ENCODE measurements at places on chromosomes 12 and 14.

- DNase-seq = no peak
Measured at GRCh38 chr14:64801046-64801445, 78.7 kb downstream of the SPTB start.

DNA sequence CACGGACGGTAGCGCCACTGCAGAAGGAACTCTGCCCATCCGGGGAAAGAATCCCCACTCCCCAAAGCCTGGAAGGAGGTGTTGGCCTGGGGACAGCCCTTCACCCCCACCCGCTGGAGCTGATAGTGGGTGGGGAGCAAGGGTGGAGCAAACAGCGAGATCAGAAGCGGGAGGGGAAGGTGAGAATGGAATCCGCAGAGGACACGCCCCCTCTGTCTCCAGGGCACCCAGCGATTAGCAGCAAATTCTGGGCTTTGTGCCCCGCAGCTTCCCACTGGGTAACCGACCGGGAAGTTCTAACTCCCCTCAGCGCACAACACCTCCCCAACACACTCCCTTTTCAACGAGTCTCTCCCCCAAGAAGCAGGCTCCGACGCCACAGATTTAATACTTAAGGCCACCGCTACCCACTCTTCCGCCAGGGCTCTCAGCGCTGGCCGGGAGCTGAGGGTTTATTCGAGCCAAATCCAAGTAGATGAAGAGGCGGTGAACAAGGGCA is 1.4 kb downstream of the SLC25A29 start:
- no peak for DNase-seq

DNA sequence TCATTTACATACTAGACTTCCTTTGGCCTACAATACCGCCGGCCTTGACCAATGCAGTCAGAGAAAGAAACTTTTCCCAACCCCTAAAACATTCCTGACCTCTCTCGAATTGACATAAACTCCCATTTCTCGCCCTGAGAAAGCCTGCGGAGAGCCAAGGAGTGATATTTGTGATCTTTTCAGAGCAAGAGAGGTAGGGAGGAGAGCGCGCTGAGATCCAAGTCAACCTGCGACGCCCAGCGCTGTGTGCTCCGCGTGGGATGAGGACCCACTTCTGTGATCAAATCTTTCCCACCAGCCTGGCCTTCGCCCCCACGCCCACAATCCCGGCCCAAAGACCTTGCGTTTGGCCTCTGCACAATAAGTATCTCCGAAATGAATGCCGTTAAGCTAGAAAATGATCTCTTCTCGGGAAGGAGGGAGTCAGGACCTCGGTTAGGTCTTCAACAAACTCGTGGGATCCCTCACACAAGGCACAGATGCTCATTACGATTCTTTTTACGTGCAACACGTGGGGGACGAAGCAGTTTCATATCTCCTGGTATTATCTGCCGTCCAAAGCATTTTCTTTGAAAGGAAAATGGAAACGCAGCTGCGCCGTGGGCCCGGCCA is 6.3 kb upstream of the NPAS3 start:
- DNase-seq = no peak

DNA sequence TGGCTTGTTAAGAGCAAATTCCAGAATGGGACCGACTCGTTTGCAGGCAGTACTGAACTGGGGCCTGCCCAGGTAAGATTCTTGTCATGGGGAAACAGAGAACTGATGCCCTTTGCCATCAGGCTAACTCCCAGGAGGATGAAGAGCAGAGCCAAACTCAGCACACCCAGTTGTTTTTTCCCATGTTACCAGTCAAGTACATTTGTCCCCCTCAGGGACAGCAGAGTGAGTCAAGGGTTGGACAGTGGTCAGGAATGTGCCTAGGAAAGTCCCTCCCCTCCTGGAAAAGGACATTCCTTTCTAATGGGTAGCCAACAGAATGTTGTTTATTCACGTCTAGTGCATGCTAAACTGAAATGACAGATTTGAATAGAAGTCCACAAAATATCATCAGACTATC is 1.6 kb downstream of the ART4 start:
- no peak for DNase-seq

GRCh38 chr12:57154804-57155434 is 7.5 kb upstream of the LRP1-AS start:
- no peak for DNase-seq

- no peak for DNase-seq
Measured at GRCh38 chr12:102033991-102034745, 27.6 kb downstream of the WASHC3 start.

DNA sequence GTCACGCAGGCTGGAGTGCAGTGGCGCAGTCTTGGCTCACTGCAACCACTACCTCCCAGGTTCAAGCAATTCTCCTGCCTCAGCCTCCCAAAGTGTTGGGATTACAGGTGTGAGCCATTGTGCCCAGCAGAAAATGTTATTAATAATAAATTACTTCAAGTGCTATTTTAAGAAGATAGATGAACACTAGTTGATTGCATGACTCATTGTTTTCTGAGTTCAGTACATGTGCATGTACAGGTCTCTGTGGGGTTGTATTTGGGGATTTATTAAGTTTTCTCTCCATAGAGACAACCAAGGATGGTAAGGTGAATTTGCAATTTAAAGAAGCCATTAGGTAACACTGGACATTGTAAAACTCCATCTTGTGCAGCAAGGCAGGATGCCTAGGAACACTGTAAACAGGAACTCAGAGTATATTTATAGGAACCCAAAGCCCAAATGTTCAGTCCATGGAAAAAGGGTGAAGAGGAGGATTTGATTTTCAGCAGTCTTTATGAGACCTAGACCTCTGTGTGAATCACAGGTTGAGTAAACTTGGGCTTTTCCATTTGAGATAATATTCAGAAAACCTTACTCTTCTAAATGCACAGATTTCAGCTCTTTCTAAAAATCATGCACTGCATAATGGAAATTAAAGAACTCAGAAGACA is 49.3 kb upstream of the TMPO start:
- DNase-seq = no peak

DNA sequence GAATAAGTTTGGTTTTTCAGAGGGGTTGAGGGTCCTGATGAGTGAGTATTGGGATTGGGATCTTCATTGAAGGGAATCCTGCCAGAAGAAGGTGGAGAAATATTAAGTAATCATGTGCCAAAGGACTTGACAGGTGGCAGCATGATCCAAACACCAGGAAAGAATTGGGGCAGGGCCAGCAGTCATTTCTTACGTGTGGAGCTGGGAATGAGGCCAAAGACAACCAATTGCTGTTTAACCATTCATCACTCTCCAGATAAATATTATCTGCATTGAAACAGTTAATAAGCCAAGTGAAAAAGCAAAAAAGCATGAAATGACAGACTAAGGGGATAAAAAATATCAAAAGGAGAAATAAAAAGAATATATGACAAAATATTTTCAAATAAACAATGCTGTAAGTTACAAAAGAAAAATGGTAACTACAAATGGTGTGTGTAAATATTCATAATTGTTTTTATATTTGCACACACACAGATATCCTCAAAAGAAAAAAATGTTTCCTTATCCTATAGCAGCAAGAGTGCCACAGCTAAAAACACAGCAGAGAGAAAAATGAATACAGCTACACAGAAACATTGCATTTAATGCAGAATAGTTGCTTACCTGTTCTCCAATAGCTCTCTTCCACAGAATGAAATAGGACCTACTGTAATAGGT is 26.2 kb downstream of the C2CD5 start:
- no peak for DNase-seq

DNA sequence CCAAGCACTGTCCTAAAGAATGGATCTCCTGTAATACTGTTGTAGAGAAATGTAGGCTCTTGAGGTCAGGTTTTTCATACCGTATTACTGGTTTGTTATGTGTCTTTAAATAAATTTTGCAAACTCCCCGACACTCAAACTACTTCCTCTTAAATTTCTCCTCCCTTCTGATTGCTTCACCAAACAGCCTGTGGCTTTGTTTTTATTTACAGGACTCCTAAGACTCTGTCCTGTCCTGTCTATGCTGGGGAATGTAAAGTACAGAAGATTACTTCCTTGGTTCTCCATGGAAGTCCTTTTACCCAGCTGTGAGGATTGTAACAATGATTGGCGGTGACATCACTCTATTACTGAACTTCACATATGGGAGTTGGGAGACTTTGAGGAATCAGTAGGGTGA is 873.5 kb downstream of the DIO2 start:
- DNase-seq = no peak

DNA sequence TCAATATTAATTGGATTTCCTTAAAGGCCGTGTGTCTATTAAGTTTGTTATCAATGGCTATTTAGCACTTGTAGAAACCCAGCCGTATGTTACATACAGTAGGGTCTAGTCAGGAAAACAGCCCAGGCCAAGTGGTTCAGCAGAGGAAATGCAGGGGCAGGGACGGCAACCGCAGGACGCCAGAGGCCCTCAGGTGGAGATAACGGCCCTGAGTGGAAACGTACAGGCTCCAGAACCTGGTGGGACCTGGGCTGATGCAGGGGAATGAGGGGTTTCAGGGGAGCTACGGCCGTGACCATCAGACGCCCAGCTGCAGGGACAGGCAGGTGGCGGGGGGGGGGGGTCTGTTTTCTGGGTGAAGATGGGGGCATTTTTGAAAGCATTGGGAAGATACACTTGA is 3.7 kb upstream of the ANKLE2 start:
- no peak for DNase-seq

GRCh38 chr14:30610787-30611343 is 11.3 kb upstream of the SCFD1 start:
- no peak for DNase-seq

GRCh38 chr14:21300892-21301291 is 21.0 kb downstream of the RPGRIP1 start:
- DNase-seq = peak; percentile 2

Measured in effector CD4-positive, alpha-beta T cell (primary cell).